IMR-90 (cell line): ENCODE measurements at places on chromosomes 2 and 18.

DNA sequence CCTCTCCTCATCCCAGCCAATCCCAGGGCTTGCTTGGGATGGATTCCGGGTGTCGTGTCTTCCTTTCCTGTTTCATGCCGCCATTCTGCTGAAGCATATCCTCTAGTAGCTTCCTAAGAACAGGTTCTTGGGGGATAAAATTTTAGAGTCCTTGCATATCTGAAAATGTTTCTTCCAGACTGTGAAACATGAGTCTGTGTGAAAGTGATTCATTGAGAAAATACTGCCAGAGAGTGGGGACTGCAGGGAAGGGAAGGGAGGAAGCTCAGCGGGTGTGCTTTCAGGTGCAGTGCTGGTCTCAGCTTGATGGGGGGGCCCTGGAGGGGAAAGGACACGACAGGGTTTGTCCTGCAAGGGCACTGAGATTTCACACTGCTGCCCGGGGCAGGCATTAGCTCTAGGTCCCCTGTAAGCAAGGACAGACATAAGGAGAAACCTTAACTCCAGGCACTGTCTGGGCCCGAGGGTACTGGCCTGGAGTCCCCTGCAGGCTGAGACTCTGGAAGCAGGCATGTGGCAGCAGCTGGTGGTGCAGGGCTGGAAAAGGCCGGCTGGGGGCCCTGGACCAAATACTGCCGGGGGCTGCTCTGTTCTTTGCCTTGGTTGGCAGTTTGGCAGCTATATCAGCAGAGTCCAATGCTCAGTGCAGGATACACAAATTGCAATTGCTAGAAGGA is 97.6 kb upstream of the HS6ST1 start:
- no peak for DNase-seq

DNA sequence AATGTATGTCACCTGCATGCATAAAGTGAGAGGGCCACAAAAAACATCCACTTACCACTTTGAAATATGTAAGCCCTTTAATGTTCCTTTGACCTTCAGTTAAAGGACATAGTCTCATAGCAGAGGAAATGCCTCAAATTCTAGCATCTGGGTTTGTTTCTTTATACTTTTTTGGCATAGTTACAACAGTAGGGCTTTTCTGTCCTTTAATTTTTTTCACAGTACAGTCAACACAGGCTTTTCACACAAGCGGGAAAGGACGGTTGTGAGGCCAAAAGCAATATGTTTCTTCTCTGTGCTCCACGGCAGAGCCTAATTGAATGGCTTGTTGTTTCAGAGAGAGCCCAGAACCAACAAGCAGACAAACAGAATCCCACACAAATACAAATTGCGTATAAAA is 57.6 kb downstream of the CRIM1 start:
- peak; percentile 47 for DNase-seq

DNA sequence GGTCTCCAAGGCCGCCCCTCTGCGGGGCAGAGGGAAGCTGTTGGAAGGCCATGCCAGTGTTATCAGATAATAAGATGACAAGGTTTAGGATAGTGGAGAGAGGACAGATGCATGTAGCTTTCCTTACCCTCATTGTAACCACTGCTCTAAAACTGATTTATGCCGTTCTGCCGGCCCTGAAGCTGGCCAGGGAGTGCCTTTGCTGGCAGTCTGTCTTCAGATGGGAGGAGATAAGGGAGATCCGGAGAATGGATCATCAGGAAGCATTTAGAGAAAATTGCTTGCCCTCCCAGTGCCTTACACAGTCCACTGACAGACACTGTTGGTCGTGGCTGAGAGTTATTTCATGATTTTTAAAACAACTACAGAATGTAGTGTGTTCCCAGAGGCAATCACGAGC is 35.4 kb upstream of the MYO3B start:
- no peak for DNase-seq

- DNase-seq, result no peak
These were observed 462.5 kb upstream of the FSHR start for GRCh38 chr2:49616800-49617199.

DNA sequence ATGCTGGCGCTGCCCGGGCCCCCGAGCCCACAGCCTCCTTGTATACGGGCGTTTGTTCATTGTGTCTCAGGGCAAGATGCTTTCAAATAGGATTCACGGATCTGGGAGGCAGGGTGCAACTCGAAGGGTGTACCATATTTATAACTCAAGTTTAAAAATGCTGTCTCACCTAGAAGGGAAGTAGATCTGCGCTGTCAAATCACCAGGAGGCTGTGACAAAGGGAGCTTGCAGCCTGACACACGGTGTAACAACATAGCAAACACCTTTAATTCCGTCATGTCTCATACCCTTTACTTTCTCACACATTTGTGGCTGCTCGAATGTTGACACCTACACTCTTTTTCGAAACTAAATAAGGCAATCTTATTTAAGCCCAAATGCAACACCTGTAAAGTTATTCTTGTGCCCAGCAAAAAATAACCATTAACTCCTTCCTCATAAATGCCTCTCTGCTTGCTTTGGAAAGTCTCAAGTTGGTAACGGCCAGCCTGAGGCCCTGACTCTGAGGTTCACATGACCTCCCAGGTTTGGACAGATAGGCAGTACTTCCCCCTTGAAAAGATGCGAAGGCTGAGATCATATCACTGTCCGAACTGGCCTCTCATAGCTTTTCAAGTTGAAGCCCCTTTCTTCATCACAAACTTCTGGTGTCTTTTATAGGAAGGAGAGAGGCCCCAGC is 11.6 kb downstream of the ZEB2 start:
- DNase-seq, result no peak

GRCh38 chr18:55343396-55344073 is 244.5 kb downstream of the TCF4 start:
- peak; percentile 64 for DNase-seq

- no peak for DNase-seq
These were observed 109.6 kb downstream of the TAF4B start for GRCh38 chr18:26335571-26336487.
